ENCODE measurements at places on chromosomes 7 and 10.
A peak's percentile ranks its signal among the peaks of the same experiment; 100 is the strongest.

DNA sequence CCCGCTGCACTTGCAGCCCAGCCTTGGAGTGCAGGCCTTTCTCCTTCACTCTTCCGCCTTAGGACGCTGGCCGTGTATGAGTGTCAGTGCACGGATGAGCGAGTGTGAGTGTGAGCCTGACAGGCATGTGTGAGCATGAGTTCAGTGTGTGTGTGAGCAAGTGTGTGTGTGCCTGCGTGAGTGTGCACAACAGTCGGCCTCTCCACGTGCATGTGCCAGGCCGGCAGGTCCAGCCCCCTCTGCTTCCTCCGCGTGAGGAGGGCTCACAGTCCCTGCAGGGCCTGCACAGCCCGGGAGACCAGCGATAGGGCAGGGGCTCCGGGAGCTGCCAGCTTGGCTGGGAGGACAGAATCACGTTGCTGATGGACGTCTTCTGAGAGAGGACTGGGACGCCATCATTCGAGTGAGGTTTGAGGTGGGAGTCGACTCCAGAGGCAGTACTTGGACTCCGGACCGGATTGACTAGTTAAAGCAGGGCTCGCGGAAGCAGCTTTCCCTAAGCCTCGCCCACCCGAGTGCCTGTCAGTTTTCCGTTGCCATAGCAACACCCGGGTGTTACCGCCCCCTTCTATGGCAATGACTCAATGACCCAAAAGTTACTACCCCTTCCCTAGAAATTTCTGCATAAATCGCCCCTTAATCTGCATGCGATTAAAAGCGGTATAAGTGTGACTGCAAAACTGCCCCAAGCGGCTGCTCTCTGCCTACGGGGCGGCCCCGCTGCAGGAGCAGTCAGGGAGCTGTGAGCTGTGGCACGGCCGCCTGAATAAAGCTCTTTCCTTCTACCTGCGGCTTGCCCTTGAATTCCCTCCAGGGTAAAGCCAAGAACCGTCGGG is 19.6 kb upstream of the CFAP46 start:
- peak; percentile 65 for DNase-seq

DNA sequence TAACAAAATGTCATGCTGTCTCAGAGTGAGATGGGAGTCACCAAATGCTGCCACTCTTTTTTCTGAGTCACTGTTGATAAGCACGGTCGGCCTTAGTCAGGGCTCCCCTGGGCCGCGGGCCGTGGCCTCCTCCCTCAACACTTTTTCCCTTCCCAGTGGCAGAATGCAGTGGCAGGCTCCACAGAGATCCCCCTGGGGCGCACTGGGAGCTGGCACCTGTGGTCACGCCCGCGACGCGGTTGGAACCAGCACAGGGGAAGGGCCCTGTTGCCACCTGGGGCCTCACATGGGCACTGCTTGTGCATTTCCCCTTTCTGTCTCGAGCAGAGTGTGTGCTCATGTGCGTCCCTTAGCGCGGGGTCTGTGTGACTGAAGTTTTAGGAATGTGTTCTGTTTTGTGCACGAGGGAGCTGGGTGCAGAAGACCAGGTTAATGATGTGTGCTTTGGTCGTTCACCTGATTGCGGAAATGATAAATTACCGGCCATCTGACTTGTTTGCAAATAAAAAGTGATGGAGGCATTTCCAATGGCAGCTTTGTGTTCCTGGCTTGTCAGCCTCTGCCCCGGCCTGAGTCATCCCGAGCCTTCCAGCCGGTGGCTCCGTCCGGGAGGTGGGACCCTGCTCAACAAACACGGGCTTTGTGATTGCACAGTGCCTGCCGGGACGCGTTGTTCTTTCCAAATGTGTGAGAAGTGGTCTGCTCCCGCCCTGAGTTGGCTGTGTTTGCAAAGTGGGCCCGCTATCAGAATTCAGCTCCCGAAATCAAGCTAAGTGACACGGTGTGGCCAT is 100.7 kb downstream of the NKX6-2 start:
- DNase-seq = no peak

- DNase-seq = no peak
Observed at GRCh38 chr10:96814264-96814663, 17.8 kb upstream of the LCOR start.

DNA sequence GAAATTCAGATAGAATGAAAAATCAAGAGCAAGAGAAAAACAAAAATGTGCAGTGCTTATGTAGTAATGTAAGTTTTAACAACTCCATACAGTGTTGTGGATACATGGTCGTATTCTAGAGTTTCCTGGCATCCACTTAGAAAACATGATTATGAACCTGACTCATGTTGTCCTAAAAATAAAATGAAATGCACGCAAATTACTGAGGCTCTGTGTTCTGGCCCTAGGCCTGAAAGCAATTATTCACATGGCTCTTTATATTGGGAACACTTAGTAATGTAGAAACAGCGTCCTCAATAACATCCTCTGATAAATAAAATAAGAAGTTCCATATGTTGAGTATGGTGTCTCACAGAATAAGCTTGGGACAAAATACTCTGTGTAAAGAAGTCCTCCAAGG is 200.2 kb upstream of the SEMA3E start:
- DNase-seq = no peak

Data from GM10248 (cell line).